ENCODE measurements at places on chromosomes 4 and X.

DNA sequence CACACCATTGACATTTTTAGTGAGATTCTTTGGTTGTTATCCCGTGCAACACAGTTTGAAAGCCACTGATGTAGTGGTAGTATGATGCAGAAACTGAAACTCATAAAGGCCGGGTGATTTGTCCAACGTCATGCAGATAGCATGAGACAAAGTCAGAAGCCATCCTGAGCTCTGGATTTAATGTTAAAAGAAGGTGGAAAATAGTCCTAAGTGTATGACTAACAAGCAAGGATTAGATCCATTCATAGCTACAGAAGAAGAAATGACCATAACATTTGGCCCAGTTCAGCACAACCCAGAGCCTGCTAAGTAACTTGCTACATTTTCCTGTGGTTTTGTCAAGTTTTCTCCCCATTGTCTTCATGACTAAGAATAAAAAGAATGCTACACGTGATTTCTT lies 142.4 kb downstream of the AMELX start:
- no peak for DNase-seq

GRCh38 chr4:110621328-110621812 lies 1.5 kb downstream of the PITX2 start:
- no peak for DNase-seq

DNA sequence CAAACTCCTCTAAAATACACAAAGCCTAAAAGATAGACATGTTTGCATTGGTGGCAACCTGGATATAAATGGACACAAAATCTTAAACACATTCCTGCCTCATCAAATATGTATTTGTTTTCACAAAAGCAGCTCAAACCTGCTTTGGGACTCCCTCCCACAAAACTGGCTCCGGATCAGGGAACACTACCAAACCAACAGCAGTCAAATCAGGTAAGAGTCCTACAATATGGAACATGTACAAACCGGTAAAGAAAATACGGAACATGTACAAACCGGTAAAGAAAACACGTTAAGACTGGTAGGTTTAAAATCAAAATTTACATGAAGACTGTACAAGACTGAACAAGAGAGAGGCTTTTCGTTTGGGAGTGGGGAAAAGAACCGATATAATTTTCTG lies 4.3 kb downstream of the AMTN start:
- no peak for DNase-seq

GRCh38 chr4:6474705-6475457 lies 2.5 kb upstream of the PPP2R2C start:
- no peak for DNase-seq

GRCh38 chr4:113823291-113823659 lies 61.7 kb upstream of the CAMK2D start:
- DNase-seq = no peak

- DNase-seq = no peak
Measured at GRCh38 chr4:54016504-54016903, 47.9 kb downstream of the CHIC2 start.

DNA sequence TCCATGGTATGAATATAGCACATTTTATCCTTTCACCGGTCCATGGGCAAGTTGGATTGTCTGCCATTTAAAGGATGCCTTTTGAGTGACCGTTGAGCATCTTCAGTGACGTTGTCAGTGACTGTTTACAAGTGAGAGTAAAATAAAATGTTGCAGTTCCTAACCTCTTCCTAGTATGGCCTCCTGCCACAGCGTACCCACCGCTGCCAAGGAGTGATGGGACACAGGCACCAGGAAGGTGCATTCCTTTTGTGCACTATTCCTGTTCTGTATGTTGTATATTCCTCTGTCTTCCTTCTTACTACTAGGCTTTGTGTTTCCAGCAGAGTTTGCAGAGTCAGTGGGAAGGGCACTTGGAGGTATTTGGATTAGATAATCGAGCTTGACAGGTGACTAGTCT lies 61.5 kb downstream of the SNX25 start:
- DNase-seq = no peak

GRCh38 chrX:40864972-40865371 lies 129.6 kb upstream of the MED14 start:
- DNase-seq = no peak

DNA sequence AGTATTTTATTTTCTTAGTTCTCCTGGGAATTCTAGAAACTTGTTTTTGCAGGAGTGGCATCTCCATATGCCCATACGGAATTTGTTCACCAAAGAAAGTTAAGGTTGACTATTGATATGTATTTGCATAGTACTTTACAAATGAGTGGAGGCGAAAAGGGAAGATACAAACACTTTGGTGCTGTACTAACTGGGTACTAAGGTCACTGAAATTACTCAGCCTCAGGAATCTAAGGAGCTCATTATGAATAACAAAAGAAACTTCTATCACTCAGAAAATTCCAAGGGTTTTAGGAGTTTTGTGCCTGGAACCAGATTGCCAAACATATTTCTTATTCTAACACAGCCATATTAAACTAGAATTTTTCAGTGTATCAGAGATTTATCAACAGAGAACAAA lies 27.4 kb upstream of the TMPRSS11B start:
- no peak for DNase-seq

DNA sequence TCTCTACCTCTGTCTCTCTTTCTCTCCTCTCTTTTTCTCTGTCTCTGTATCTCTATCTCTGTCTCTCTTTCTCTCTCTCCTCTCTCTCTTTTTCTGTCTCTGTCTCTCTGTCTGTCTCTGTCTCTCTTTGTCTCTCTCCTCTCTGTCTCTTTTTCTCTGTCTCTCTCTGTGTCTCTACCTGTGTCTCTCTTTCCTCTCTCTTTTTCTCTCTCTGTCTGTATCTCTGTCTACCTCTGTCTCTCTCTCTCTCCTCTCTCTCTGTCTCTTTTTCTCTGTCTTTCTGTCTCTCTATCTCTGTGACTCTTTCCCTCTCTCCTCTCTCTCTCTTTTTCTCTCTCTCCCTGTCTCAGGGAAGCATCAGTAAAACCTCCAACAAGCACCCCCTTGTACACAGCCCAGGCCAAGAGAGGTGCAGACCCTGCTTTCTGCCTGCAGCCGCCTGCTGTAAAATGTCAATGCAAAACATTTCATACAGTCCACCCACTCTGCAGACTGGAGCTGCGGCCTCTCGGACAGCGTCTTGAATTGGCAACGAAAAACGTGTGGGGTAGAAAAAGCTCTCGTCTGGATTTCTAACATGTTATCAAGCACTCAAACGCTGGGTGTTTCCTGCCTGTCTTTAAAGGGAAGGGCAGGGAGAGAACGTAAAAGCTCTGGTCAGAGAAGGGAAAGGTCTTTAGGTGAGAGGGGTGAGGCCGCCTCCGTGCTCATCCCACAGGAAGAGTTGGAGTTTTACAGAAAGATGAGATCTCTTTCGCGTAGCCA lies 3.7 kb upstream of the SHOX start:
- no peak for DNase-seq

- no peak for DNase-seq
Measured at GRCh38 chr4:68906780-68907137, 44.8 kb downstream of the UGT2A3 start.

DNA sequence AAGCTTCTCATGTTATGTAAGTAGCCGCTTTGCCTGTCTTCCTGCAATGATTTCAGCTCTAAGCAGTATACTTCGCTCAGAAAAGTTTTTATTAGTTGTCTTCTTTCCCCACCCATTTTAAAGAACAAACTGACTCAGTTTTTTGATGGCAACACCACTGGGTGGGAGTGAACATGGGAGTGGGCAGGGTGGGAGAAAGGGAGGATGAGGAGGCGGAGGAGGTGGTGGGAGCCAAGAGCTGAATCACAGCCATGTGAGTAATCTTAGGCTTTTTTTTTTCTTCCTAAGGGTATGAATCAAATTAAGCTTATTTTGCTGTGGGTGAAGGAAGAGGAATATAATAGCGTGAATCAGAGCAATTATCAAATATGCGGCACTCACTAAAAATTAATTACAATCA lies 574.3 kb upstream of the DIPK2B start:
- no peak for DNase-seq

GRCh38 chrX:1244164-1245076 lies 24.2 kb upstream of the CSF2RA start:
- DNase-seq = no peak

DNA sequence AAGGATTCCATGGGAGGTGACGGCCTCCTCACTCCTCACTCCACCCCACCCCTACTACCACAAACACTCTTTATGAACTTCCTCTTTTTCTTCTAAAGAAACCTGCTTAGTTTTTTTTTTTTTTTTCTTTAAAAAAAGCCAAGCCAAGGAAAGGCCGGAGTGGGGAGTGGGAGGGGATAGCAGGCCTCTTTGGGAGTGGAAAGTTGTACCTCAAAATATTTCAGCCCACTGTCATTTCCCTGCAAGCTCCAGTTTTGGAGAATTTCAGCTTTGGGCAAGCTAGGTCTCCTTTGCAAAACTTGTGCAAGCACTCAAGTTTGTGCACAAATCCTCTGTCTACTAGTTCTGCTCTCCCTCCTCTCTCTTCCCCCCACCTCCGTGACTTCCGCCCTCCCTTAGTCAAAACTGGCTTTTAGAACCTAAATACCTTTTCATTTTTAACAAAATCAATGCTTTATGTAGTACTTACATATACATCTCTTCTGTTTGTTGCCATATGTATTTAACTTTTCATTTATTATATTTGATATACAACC lies 512 bp upstream of the ANTXR2 start:
- DNase-seq = peak; percentile 44

DNA sequence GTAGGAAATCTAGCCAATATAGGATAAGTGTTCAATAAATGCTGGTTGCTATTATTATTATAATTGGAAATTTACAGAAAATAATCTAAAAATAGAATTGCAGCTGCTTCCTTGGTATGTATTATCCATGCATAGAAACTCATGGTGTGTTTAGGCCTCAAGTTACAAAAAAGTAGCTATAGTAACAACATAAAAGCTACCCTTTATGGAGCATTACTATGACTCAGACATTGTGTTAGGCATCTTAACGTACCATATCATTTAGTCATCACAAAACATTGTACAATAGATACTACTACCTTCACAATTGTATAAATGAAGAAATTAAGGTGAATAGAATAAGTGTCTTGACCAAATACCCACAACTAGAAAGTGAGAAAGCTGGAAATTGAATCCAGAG lies 126.9 kb upstream of the NRK start:
- DNase-seq = no peak

- DNase-seq = no peak
Measured at GRCh38 chrX:38970845-38971244, 169.6 kb downstream of the MID1IP1 start.

- no peak for DNase-seq
Measured at GRCh38 chr4:140904904-140905303, 148.7 kb upstream of the TBC1D9 start.

- no peak for DNase-seq
Measured at GRCh38 chrX:150487369-150488094, 80.9 kb upstream of the MTM1 start.

DNA sequence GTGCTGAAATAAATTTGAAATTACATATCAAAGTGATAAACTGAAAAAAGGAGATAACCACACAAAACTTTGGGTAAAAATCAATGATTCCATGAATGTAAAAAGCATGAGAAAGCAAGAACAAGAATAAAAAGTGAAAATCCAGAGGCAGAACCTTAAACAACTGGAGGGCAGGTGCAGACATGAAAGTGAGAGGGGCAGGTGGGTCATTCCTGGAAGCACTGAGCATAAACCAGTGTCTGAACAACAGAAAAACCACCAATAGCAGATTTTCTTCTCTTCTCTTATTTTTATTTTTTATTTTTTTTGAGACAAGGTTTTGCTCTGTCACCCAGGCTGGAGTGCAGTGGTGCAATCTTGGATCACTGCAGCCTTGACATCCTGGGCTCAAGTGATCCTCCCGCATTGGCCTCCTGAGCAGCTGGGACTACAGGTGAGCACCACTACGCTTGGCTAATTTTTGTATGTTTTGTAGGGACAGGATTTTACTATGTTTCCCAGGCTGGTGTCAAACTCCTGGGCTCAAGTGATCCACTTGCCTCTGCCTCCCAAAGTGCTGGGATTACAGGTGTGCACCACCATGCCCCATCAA lies 46.8 kb upstream of the GPR78 start:
- no peak for DNase-seq

DNA sequence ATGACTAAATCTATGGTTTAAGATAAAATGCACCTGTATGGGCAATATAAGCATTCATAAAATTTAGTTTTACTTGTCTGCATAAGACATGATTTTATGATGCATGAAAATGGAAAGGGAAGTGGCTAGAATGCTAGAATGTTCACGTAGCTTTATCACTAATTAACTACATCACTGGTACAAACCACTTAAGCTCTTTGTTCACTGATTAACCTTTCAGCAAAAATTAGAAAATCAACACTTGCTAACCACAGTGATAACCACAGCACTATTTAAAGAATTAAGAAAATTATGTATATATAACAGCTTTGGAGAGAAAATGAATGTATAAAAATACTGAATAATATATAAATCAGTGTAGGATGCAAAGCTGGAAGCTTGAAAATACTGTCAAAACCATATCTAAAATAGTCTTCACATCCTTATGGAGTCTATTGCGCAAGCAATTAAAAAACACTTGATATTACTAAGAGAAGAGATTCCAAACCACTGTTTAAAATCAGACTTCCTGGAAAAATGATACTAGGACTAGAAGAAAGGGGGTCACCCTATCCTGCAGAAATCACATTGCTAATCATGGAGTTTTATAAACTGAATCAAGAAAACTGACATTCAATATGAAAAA lies 51.9 kb downstream of the EFHC2 start:
- DNase-seq = no peak

DNA sequence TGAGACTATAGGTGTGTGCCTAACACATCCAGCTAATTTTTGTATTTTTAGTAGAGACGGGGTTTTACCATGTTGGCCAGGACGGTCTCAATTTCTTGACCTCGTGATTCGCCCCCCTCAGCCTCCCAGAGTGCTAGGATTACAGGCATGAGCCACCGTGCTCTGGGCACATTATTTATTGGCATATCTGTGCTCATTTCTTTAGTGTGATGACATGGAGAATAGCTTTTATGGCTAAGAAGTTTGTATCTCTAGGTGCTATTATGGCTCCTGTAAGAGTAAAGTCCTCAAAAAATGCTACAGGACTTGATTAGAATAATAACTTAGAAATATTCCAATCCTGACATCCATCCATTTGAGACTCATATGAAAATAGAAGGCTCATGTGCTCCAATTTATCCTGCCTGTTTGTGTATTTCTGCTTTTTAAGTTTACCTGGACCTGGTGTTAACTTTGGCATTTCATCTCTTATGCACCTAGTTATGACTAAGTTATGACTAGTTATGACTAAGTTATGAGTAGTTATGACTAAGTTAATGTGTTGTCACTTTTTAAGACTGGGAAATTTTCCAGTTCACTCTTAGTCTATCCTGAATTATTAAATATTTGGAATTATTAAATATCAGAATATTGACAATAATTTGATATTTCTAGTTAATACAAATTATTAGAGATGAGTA lies 36.4 kb upstream of the UNC5C start:
- DNase-seq = no peak

All from central memory CD4-positive, alpha-beta T cell (primary cell).